ENCODE measurements at places on chromosomes 2 and 18.

GRCh38 chr2:177796654-177797415 lies 275.7 kb downstream of the PDE11A start:
- no peak for DNase-seq

- DNase-seq = no peak
Observed at GRCh38 chr2:186126181-186126580, 359.9 kb upstream of the ZC3H15 start.

GRCh38 chr2:68157002-68157401 lies 686 bp upstream of the PNO1 start:
- no peak for DNase-seq

DNA sequence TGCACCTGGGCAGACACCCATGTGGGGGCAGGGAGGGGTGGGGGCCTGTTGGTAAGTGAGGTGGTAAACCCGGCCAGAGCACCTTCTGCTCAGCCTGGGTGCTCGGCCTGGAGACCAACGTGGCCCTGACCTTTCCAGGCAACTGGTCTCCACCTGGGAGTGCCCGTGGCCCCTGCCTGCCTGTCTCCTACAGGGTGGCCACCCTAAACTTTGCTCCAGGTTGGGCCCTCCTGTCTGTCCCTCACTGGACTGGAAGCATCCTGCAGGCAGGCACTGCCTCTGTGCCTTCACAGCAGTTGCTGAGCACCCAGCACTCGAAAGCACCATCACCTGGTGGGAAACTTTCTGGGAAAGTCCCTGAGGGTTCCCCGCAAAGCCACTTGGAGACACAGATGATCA lies 171.3 kb downstream of the TWIST2 start:
- DNase-seq = no peak

- DNase-seq = no peak
Observed at GRCh38 chr2:120738117-120738516, 2.4 kb downstream of the GLI2 start.

DNA sequence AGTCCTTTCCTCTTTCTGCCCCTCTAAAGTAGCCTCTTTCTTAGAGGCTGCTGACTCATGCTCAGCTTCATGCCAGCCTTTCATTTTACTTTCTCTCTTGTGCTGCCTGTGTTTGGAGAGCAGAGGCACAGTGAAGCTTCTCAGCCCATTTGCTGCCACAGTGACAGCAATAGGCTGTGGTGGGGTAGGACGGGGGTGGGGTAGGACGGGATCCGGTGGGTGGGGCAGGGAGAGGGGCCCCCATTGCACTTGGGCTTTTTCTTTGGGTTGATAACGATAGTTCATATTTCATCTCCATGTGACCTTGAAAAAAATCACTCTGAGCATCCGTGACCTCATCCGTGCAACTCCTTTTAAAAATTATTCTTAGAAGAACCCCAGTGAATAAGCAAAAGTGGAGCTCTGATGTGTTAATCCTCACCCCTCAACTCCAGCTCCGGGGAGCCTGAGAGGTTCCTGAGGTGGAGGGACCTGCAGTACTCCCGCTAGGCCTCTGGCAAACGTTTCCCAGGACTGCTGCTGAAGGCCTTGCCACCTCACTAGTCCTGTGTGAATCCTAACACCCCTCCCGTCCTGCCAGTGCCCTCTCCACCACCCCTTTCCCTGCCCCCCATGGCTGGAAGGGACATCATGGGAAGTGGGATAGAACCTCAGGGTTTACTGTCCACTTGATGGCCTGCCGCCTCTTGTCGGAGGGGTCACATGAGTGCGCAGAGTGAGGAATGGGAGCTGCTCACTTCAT lies 70.8 kb downstream of the INPP4A start:
- peak; percentile 71 for DNase-seq

- no peak for DNase-seq
Observed at GRCh38 chr2:46386763-46387162, 89.6 kb downstream of the EPAS1 start.

GRCh38 chr2:218567797-218568189 lies 358 bp downstream of the USP37 start:
- DNase-seq = no peak

DNA sequence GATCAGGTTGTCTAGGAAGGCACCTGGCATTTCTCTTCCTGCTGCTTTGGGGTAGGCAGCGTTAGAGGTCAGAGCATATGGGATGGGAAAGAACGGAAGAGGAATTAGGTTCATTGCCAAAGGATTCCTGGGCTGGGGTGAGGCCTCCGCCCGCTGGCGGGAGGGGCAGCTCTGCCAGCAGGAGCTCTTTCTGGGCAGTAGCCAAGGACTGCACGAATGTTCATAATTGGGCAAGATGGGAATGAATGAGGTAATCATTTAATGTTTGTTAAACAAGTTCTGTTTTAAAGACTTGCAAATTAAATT lies 253.9 kb downstream of the AGAP1 start:
- DNase-seq = no peak

DNA sequence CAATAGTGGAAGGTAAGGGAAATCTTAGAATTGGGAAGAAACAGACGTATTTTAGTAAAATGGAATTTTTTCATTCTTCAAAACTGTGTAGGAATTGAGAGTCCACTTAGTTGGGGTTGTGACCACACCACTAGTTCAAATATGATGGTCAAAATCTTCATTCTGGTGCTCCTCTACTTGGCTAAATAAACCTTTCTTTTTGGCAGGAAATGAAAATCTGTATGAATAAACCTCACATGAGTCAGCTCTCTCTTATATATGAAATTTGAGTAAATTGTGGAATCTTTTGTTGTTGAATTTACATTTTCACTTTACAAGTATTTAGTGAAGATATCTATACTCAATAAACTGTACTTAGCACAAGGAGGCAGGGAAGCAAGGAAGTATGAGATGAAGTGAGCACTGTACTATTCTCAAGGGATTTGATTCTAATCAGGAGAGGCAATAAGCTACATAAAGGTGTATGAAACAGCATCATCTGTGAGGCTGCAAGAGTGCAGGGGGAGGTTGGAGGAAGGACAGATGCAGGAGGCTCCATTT lies 20.5 kb downstream of the IL18R1 start:
- DNase-seq = no peak

GRCh38 chr18:76339246-76339620 lies 155.8 kb downstream of the ZNF516 start:
- peak; percentile 41 for DNase-seq

- DNase-seq = no peak
Observed at GRCh38 chr2:208627916-208628315, 221.3 kb downstream of the PTH2R start.

- no peak for DNase-seq
Observed at GRCh38 chr18:61096226-61096625, 237.0 kb upstream of the CDH20 start.

DNA sequence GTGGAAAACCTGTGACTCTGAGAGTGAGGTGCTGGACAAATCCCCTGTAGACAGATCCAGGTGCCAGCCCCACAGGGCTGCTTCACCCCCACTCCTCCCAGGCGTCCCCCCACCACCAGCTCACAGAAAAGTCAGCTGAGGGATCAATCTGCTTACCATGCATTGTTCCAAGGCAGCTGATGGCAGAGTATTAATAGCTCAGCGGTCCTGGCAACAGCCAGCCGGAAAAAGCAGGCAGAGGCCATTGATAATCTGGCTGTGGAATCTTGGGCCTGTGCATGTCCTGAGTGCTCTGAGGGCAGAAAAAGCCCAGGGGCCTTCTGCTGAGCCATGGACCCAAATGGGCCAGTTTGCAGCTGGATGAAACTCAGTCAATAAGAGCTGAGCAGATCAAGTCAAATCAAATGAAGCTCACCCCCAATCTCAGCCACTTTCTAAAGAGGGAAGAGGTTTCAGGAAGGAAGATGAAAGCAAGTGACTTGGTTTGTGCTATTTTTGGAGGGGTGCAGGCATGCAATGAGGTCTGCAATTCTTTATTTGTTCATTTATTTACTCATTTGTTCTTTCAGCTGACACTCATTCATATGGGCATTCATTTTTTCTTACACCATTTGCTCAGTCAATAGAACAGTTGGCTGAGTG lies 63.4 kb downstream of the GYPC start:
- DNase-seq = peak; percentile 9

Data from suppressor macrophage treated with lipopolysaccharide for 1 hour (primary cell).